ENCODE measurements at places on chromosomes 1 and 21.

- no peak for DNase-seq
Observed at GRCh38 chr1:162365284-162366020, 11.2 kb downstream of the SPATA46 start.

GRCh38 chr1:7541629-7542028 lies 229.5 kb upstream of the VAMP3 start:
- DNase-seq, result no peak

GRCh38 chr1:12627296-12627695 lies 9.3 kb upstream of the DHRS3 start:
- DNase-seq, result no peak

GRCh38 chr1:199242147-199242546 lies 603.3 kb downstream of the PTPRC start:
- no peak for DNase-seq

DNA sequence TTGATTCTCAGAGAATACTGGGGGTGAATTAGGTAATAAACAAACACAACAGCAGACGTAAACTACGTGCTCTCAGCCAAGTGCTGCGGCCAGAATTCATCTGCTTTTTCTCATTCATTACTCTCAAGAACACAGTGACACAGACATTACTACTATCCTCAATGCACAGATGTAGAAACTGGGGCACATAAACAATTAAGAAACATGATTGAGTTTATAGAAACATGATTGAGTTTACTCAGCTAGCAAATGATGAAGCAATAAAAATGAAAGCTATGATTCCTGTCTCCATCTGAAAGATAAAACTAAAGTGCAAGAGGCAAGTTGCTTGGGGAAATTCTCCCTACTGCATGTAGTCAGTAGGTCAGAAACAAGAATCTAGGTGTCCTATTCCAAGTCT lies 140.5 kb downstream of the IFI44 start:
- DNase-seq, result no peak

- DNase-seq, result no peak
Observed at GRCh38 chr1:43293896-43294760, 6.7 kb upstream of the TIE1 start.

- DNase-seq, result no peak
Observed at GRCh38 chr1:56975446-56975845, 9.6 kb upstream of the C8B start.

GRCh38 chr1:101918277-101918676 lies 78.4 kb downstream of the OLFM3 start:
- DNase-seq, result no peak

DNA sequence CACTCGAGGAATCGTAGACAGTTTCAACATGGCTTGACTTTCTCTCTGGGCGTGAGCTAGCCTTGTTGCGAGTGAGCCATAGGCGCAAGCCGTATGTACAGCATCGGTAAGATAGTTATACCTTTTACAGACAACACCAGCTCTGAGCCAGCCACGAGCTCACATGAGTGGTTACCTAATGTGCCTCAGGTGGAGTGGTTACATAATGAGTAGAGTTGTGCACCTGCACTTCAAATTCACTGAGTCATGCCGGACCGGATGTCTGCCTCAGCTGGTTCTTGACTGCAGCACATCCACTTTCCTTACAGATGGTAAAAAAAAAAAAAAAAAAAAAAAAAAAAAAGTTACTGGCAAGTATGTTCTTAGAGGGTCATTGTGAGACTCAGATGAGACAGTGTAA lies 360.4 kb upstream of the NR5A2 start:
- no peak for DNase-seq

DNA sequence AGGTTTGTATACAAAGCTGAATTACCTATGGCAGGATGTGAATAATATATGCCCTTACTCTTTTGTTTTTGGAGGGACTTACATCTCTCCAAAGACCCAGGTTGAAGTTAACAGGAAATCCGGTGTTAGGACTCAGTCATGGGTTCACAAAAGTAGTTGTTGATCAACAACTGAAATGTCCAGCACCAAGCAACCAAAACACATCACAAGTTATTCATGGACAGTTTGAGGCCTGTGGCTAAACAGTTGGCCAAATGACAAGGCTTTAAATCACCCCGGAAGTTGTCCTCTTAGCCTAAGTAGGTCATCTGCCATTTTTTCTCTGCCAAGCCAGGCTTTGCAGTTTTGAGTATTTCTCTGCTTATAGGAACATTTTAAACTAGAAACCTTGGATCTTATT lies 89.9 kb downstream of the CD247 start:
- no peak for DNase-seq

DNA sequence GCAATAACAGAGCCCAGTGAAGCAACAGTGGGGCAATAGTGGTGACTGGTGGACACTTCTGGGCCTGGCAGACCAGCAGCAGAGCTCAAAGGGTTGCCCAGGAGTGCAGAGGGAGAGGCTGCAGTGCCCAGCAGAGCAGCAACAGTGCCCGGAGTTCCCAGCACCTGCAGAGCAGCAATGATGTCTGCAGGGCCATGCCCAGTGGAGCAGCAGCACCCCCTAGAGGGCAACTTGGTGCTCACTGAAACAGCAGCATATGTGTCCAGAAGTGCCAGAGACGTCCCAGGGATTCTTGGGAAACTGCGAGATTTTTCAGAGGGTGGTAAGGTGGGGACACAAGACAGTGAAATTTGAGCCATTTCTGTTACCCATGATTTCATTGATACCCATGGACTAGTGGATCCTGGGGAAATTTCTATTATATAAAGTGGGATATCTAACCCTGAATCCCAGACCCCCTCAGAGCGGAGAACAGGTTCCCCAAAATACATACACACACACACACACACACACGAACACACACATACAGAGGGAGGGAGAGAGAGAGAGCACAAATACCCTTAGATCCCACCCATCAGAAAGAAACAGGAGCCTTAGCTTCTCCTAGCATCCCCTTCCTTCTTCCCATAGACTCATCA lies 156.9 kb upstream of the GJB5 start:
- peak; percentile 77 for DNase-seq

DNA sequence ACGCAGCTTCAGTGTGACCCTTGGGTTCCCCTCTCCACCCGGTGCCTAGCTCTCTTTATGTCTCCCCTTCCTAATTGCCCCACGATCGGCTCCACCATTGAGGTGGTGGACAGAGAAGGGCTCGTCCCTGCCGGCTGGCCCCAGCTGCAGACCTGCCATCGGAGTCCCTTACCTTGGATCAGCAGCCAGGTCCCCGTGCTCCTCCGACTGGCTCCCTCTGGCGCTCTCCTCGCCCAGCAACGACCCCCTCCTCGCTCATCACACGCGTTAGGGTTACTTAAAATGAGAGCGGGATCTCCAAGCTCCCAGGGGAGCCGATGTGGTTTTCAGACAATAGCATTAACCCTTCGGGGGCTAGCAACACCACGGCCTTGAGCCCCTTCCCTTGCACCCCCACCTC lies 8.1 kb upstream of the ETV3L start:
- DNase-seq, result no peak

DNA sequence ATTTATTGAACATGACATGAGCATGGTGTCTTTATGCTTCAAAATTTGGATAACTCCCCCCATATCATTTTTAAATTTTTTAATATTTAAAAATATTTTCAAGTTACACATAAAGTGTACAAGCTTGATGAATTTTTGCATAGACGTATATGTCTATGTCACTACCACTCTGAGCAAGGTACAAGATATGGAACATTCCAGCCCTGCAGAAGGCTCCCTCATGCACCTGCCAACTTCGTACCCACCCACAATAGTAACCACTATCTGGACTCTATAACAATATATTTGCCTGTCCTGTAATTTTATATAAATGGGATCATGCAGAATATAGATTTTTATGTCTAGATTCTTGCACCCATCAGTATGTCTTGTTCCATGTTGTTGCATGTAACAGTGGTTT lies 74.5 kb downstream of the CNST start:
- DNase-seq, result no peak

GRCh38 chr1:183180218-183180617 lies 5.8 kb upstream of the LAMC2 start:
- no peak for DNase-seq

DNA sequence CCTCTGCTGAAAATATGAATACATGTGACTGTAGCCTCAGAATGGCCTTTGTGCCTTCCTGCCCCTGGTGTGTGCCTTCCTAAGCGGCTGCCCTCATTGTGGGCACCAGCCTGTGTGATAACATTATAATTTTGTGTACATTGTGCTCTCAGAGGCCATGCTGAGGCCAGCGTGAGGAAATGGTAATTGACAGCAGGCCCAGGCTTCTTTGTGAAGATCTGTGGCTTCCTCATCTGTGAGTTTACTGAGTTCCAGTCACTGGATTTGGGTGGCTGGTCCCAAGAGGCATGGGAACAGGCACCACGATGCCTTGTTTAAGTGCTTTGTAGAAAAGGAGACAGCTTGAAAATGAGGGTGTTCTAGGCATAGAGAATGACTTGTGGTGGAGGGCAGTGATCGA lies 389.3 kb downstream of the OMA1 start:
- no peak for DNase-seq

GRCh38 chr1:84164161-84164560 lies 20.1 kb downstream of the PRKACB start:
- DNase-seq, result no peak

GRCh38 chr1:66519992-66520391 lies 14.0 kb upstream of the SGIP1 start:
- DNase-seq, result no peak

- DNase-seq, result no peak
Observed at GRCh38 chr1:198107091-198107501, 49.7 kb upstream of the NEK7 start.

DNA sequence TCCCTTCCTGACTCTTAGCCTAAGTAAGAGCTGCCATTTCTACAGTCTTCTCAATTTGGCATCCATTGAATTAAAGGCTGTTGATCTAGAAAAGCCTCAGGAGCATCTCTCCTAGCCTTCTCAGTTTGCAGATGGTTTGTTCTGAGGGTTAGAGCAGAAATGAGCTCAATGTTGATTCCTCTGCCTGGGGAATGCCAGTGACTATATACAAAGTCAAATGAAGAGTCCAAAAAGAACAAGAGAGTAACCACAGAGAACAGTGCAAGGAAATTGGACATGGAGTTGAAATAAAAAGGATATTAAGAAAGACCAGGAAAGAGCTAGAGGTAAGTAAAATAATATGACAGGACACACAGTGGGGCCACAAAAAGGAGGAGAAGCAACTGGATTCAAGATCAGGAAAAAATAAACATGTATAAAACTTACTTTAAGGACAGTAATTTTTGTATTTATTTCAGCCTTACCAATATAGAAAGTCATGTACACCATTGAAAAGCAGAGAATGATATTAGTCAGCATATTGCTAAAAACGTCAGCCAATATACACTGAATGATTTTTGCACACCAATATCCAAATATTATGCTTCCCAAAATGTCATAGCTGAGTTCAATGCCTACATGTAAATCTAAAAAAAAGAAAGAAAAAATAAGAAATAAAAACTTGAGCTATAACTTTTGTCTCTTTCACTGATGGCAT lies 21.3 kb downstream of the SLC9C2 start:
- DNase-seq, result peak; percentile 57

DNA sequence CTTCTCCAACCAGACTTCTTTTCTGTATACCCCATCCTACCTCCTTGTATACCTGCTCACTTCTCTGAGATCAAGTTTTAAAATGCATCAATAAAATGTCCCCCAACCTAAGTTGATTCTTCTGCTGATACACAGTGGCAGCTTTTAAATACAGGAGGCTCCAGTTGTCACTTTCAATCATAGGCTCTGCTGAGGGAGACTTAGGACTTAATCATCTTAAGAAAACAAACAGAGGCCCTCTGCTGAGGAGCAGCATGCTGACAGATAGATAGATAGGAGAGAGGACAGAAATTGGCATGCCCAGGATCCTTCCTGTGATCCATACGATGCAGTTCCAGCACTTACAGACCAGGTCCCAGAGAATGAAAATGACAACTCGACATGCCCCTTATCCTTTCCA lies 311.0 kb upstream of the PROX1 start:
- DNase-seq, result no peak

Data from activated CD4-positive, alpha-beta T cell treated with anti-CD3 and anti-CD28 coated beads, Interleukin-2, Interleukin-6, amounts not matched to agents 100 ng/mL and 50 ng/mL, durations not matched to agents 16 hours and 8 hours (primary cell).